ENCODE measurements at places on chromosomes 1 and 21.

- DNase-seq: no peak
These were observed 12.2 kb upstream of the IL10 start for GRCh38 chr1:206784471-206784903.

DNA sequence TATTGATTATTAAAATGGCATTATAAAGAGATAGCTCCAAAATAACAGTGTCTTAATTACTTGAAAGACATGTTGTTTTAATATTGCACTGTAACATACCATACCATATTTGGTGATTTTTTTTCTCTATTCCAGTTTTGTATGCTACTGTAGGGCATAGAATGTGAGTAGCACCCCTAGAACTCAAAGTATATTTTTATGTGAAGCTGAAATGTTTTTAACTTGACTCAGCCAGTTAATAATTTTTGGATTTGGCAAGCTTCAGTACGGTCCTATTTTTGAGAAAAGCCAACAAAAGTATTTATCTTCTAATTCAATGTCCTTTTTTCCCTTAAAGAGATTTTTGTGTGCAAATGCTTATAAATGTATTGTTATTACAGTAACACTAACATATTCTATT, 593.8 kb downstream of the USP25 start:
- DNase-seq: no peak

GRCh38 chr1:208924928-208925327, 658.6 kb upstream of the CAMK1G start:
- no peak for DNase-seq

GRCh38 chr1:56509713-56510641, 69.4 kb downstream of the PLPP3 start:
- DNase-seq: no peak

- no peak for DNase-seq
These were observed 108.5 kb upstream of the LRRC7 start for GRCh38 chr1:69459244-69459643.

DNA sequence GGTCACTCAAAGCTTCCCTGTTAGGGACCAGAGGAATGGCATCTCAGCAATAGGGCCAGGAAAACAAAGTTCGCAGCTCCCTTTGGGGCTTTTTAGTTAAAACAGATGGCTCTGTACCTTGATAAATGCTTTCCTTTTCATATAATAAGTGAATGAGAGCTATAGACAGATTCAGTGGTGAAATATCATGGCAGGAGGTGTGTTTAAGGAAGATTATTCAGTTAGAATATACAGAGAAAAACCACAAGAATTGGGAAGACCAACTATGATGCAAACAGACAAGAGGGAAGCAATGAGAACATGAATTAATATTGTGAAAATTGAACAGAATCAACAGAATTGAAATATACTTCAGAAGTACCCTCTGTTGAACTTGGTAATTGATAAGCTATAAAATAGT, 379.4 kb downstream of the PLPP3 start:
- DNase-seq: no peak

DNA sequence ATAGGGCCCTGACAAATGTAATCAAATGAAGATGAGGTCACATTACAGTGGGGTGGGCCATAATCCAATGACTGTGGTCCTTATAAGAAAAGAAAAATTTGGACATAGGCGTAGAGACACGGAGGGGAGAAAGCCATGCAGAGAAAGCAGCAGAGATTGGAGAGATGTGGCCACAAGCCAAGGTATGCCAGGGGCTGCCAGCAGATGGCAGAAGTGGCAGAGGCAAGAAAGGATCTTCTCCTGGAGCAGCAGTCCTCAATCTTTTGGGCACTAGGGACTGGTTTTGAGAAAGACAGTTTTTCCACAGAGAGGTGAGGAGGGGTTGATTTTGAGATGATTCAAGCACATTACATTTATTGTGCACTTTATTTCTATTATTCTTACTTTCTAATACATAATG, 355.1 kb downstream of the NPHP4 start:
- no peak for DNase-seq

DNA sequence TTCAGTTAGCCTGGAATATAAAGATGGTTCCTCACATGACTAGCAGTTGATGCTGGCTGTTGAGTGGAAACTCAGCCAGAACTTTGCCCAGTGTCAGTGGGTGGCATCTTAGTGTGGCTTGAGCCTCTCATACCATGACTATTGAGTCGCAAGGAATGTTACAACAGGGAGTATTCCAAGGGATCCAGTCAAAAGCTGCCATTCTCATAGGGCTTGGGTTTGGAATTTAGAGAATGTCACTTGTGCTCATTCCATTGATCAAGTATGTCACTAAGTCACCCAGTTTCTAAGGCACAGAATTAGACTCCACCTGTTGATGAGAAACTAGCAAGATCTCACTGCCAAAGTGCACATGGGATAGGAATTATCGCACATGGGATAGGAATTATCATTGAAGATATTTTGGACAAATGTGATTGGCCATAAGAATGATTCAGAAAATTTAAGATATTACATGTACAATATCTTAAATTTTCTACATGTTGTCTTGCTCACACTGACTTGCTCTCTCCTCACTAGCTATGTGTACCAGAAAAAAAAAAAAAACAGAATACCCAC, 1290.7 kb upstream of the ADGRL2 start:
- no peak for DNase-seq

- DNase-seq: no peak
These were observed 46.5 kb downstream of the LUZP1 start for GRCh38 chr1:23122023-23122748.

DNA sequence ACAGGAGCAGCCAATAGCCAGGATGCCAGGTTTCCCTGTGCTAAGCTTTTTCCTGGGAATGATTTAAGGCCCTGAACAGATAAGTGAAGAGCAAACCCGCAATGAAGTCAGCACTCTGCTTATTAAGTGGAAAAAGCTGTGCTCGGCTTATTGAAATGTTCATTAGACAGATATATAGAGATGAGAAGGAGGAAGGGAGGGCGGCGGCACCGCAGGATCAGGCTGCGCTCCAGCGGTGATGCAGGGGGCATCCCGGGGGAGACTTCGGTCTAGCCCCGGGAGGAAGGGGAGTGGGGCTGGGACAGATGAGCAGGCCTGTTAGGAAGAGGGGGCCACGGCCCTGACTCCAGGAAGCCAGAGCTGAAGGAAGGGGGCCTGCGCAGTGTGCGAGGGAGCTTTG, 115.0 kb downstream of the TMEM53 start:
- no peak for DNase-seq

GRCh38 chr1:154423304-154423987, 18.3 kb downstream of the IL6R start:
- DNase-seq: no peak

- no peak for DNase-seq
These were observed 864 bp upstream of the BTG2 start for GRCh38 chr1:203304391-203304918.

DNA sequence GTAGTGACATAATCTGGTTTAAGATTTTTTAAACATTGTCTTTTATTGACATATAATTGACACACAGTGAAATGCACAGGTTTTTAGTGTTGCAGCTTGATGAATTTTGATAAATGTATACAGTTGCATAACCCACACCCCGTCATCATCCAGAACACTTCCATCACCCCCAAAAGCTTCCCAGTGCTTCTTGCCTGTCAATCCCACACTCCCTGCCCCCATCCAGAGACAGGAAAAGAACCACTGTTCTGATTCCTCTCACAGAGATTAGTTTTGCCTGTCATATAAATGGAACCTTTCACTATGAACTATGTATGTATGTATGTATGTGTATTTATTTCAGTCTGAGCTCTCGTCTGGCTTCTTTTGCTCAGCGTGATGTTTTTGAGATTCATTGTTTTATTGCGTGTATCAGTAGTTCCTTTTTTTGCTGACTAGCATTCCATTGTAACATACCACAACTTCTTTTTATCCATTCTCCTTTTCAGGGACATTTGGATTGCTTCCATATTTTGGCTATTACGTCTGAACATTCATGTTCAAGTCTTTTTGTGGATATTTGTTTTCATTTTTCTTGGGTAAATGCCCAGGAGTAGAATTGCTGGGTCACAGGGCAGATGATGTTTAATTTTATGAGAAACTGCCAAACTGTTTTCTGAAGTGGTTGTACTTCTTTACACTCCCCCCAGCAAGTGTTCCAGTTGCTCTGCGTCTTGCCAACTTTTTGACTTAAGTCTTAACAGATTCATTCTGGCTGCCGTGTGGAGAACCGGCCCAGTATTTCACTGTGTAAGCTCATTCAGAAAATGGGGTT, 8.7 kb downstream of the UBIAD1 start:
- no peak for DNase-seq

- DNase-seq: no peak
These were observed 120.5 kb upstream of the NGF start for GRCh38 chr1:115458426-115459114.

DNA sequence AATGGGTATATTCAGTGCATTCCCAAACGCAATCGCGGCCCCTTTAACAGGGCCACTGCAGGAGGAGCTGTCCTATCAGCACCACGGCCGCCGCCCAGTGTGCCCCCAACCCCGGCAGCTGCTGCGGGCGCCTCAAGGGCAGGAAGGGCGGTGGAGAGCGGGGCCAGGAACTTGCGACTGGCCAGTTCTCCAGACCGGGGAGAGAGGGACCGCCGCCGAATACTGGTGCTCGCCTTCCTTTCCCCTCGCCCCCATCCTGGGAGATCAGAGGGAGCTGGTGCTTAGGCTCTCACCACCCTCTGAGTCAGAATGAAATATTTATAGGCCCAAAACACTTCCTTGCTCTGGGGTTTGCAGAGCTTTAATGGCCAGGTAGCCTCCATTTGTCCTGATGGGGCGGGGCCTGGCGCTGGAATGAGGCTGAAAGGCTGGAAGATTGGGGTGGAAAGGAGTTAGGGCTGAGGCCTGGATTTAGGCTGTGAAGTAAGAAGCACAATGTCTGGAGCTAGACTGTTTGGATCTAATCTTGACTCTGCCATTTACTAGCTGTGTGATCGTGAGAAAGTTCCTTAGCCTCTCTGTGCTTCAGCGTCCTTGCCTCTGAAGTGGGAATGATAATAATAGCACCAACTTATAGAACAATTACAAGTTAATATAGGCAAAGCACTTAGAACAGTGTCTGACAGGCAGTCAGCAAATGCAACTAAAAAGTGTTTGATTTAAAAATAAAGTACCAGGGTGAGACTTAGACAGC, 75.5 kb downstream of the NAV1 start:
- no peak for DNase-seq

GRCh38 chr1:6080469-6080868, 34.8 kb downstream of the KCNAB2 start:
- no peak for DNase-seq

DNA sequence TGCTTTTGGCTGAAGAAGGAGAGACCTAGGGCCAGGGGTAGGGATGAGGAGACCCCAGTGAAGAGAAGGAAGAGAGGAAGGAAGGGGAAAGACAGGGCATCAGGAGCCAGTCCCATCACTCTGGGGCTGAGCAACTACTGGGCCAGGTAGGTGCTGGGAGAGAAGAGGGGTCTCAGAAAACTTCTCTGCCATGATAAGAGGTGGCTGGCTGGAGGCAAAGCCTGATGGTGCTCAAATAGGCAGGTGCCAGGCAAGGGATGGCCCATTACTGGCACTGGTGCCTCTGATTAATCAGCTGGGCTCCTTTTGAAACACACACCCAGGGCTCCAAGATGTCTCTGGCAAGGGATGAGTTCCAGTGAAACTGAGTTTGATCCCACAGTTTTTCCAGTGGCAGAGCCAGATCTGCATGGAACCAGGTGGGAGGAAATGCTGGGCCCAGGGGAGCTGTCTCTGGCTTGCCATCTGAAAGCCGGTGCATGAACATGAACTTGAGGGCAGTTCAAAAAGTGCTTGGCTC, 2.8 kb downstream of the CSF1 start:
- no peak for DNase-seq

- no peak for DNase-seq
These were observed 635.1 kb downstream of the PTPRC start for GRCh38 chr1:199273837-199274379.

DNA sequence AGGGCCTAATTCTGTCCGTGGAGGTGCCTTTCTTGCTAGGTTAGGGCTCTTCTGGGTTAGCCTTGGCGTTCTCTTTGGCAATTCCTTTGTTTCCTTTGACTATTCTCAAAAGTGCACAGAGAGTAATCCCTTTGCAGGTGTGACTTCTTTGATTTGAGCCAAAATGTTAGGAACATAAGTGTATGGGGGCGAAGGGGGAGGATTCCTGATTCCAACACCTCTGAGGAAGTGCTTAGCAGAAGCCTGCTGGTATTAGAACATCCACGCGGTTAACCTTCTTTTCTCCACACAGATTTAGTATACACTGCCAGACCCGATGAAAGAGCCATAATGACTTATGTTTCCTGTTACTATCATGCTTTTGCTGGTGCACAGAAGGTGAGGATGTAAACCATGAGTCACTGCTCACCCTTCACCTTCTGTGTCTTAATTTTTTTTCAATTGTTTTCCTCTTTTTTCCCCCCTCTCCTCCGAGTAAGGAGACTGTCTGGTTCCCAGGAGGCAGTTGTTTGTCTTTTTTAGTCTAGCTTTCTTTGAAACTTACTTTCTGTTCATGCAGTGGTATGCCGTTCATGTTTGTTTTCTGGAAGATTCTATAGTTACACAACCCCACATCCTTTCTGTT, 48.0 kb downstream of the ACTN2 start:
- no peak for DNase-seq

DNA sequence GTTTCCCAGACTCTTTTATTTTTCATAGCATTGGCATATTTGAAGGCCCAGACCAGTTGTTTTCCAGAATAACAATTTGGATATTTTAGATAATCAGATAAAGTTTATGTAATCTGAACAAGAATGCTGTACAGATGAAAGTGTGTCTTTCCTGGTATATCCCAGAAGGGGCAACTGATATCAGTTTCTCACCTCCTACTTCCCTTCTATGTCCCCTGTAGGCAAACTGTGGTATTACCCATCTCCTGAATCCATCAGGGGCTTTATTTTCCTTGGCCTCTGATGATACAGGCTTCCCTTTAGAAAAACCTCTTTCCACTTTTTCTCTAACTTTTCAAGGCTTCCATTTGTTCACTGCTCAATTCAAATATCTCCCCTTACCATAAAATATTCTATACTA, 87.5 kb upstream of the RGS1 start:
- DNase-seq: no peak

- no peak for DNase-seq
These were observed 51.1 kb downstream of the SIM2 start for GRCh38 chr21:36749935-36750575.

- DNase-seq: no peak
These were observed 155.2 kb downstream of the BARHL2 start for GRCh38 chr1:90561911-90562310.

DNA sequence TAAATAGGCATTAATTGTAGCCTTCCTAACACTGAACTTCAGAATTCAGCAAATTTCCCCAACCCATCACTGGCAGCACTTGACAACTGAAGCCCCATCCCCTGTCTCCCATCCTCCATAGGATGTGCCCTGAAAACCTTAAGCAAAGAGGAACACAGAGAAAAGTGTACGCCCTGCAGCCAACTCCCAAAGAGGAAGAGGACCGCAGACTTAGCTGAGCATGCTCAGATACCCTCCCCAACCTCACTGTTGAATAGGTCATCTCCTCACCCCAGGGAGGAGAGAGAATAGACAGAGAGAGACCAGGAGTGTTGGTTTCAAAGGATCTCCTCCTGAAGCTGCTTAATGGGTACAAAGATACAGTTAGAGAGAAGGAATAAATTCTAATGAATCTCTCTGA, 50.5 kb downstream of the CD2 start:
- no peak for DNase-seq

Measured in NCI-H748 treated with DMSO at 0.1 percent for 48 hours (cell line).